ENCODE measurements at places on chromosomes 1 and 21.
A peak's percentile ranks its signal among the peaks of the same experiment; 100 is the strongest.

GRCh38 chr1:74323937-74324473 lies 88.8 kb downstream of the TNNI3K start:
- no peak for DNase-seq

DNA sequence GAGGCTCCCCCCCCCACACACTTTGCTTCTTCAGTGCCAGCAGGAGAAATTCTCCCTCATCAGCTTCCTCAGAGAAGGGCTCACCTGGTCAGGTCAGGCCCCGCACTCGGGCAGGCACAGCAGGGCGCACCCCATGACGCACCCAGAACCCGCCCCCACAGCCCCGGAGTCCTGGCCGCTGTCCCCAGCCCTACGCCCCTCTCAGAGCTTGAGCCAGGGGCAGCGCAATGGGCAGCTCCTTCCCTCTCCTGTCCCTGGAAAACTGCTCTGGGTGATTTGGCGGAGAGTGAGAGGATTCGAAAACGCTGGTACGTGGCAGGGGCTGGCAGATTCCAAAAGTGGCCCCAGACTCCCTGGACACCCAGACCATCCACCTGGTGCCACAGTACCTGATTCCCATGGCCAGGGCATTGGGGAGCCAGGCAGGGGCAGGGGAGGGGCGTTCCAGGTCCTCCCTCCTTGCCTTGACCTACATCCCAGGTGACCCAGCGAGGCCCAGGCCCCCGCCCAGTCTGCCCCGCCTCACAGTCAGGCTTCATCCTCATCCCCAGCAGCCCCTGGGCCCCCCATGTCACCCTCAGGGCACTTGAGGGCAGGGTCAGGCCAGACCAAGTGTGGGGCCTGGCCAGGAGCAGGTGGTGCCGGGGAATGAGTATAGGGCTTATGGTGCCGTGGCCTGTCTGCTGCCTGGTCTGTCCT lies 23.7 kb downstream of the RRP1 start:
- DNase-seq = no peak

- no peak for DNase-seq
These were observed 3.4 kb downstream of the CAPZB start for GRCh38 chr1:19481826-19482398.

GRCh38 chr1:115329965-115330364 lies 8.1 kb downstream of the NGF start:
- no peak for DNase-seq

DNA sequence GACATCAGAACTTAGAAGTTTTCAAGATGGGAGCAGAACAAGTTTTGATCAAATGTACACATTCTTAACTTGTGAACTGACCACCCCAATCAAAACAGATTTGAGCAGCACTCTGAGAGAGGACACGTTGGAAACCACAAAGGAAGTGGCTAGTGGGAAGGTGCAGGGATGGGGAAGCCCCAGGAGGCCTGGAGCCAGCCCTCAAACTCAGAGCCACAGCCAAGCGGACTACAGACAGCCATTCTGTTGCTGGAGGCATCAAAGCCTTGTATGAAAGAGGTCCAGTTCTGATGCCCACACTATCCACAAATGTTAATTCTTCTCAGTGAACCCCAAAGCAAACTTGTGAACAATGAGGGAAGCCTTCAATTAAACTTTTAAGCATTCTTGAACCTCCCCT lies 143.6 kb upstream of the RAB4A start:
- peak; percentile 76 for DNase-seq

- DNase-seq = peak; percentile 24
These were observed 2.2 kb downstream of the IER5 start for GRCh38 chr1:181090641-181091126.

DNA sequence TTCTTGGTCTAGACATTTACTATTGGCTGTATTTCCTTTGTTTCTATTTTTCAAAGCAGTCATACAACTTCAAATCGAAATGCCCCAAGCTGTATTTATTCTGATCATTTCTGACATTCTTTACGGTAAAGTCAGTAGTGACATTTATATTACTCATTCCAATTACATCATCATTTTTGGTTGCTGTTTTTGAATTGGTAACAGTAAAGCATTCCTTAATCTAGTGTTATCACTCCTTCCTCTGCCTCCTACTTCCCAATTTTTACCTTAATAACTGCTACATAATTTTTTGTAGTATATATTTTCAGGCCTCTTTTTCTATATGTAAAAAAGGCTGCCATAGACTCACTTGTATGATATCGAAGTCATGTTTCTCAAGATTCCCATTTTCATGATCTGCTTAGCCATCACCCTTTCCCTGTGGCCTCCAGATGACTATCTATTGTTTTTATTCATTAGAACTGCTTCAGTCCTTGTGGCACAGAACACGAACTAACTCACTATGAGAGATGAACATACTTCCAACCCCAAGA lies 167.2 kb downstream of the RUNX1 start:
- DNase-seq = no peak

GRCh38 chr21:29309703-29310102 lies 11.0 kb downstream of the BACH1 start:
- DNase-seq = no peak

DNA sequence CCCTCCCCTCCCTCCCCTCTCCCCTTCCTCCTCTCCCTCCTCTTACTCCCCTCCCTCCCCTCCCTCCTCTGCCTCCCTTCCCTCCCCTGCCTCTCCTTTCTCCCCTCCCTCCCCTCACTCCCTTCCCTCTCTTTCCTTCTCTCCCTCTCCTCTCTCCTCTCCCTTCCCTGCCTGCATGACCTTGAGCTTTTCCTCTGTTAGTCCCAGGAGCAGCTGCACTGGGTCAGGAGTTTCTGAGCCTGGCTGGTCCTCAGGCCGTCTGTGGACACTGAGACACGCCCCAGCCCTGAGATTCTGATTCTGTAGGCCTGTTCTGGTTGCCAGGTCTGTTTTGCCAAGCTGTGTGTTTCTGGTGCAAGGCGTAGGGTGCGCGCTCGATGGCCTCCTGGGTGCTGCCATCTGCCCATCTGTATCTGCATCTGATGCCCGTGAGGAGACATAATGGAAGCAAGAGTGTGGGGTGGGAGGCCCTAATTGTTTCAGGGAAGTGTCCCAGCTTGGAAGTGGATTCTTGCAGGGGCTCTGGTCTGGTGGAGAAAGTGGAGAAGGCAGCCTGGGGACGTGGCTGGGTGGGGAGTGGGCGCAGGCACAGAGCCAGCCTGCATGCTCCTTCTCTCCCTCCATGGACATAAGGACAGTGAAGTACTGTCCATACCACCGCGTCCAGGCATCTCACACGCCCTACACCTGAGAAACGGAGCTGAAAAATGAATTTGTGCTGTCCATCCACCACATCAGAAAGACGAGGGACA lies 97.2 kb downstream of the WDR4 start:
- no peak for DNase-seq

DNA sequence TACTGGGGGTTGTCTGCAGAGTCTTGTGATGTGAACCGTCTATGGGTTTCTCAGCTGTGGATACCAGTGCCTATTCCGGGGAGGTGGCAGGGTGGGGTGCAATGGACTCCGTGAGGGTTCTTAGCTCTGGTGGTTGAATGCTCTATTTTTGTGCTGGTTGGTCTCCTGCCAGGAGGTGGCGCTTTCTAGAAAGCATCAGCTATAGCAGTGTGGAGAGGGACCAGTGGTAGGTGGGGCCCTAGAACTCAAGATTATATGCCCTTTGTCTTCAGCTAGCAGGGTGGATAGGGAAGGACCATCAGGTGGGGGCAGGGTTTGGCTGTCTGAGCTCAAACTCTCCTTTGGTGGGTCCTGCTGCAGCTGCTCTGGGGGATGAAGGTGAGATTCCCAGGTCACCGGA lies 127.3 kb upstream of the PLD5 start:
- DNase-seq = peak; percentile 28

DNA sequence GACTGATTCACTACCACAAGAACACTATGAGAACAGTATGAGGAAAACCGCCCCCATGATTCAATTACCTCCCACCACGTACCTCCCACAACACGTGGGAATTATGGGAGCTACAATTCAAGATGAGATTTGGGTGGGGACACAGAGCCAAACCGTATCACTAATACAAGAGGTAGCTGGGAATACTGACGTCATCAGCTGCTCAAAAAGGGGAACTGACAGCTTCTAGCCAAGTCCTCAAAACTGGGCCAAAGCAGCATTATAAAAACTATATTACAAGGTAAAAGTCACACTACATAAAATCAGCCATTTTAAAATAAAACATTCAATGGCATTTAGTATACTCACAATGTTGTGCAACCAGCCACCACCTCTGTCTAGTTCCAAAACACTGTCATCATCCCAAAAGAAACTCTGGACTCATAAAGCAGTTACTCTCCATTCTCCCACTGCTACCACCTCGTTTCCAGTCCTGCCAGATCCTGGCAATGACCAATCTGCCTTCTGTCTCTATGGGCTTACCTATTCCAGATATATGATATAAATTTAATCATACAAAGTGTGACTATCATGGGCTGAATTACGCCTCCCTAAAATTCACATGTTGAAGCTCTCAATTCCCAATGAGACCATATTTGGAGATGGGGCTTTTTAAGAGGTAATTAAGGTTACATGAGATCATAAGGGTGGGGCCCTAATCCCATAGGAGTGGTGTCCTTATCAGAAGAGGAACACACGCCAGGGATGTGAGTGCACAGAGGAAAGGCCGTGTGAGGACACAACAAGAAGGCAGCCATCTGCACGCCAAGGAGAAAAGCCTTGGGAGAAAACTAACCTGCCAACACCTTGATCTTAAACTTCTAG lies 192.1 kb downstream of the SETD4 start:
- peak; percentile 40 for DNase-seq
